Suppressor macrophage treated with lipopolysaccharide for 1 hour (primary cell): ENCODE measurements at places on chromosomes 2 and 18.

- no peak for DNase-seq
These were observed 50.1 kb upstream of the MAPRE2 start for GRCh38 chr18:34991152-34991551.

DNA sequence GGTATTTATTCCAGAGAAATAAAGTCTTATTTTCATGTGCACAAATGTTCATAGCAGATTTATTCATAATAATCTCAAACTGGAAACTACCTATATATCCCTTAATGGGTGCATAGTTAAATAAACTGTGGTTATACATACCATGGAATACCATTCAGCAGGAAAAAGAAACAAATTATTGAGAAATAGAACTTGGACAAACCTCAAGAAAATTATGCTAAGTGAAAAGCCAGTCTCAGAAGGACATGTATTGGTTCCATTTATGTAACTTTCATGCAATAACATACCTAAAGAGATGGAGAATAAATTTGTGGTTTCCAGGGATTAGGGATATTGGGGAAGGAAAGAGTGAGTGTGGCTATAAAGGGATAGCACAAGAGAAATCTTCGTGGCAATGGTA lies 452.6 kb downstream of the SETBP1 start:
- no peak for DNase-seq

DNA sequence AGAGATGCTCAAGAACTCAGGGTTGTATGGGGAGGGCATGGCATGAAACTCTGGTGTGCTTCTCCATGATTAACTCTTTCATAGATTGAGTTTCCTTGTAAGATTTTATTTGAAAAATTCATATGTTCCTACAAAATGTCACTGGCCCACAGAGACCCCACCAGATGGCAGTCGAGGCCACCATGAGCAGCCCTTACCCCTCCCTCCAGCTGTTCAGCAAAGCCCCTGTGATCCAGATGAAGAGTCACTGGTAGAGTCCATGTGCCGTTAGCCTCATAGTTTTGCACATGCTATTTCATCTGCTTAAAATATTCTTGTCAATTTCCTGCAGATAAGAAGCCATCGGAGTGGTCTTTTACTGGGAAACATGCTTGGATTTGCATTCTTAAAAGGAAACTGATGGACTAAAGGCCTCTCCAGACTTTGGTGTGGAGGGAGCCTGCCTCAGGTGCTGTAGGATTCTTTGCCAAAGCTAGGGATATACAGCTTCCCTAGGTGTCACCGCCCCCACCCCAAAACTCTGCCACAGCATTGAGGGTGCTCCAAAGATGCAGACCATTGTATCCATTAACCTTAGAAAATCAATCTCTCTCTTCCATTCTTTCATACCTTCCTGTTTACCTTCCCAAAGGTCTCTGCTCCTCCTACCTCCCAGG lies 18.8 kb downstream of the ZNF385B start:
- DNase-seq, result no peak

- DNase-seq, result no peak
These were observed 71.9 kb downstream of the CHRNA1 start for GRCh38 chr2:174692256-174692919.

- no peak for DNase-seq
These were observed 76.5 kb upstream of the APCDD1 start for GRCh38 chr18:10377956-10378355.

DNA sequence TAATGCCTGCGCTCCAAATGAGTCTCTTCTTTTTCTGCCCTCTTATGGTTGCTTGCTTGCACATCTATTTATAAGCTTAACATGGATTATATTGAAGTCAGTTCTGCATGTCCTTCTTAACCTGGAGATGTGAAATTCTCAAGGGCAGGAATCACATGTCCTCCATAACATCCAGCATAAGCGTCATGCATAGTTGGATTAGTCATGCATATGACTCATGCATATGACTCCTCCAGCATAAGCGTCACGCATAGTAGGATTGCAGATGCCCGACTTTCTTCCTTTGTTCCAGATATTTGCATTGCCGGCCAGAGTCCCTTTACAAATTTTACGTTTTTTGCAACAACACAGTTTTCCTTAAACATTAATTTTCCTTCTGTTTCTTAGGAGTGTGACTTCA lies 308.6 kb downstream of the TGIF1 start:
- peak; percentile 52 for DNase-seq

- DNase-seq, result no peak
These were observed 367.5 kb upstream of the MMADHC start for GRCh38 chr2:149954981-149955600.

- DNase-seq, result peak; percentile 38
These were observed 47.3 kb upstream of the B3GNT7 start for GRCh38 chr2:231348173-231348572.

DNA sequence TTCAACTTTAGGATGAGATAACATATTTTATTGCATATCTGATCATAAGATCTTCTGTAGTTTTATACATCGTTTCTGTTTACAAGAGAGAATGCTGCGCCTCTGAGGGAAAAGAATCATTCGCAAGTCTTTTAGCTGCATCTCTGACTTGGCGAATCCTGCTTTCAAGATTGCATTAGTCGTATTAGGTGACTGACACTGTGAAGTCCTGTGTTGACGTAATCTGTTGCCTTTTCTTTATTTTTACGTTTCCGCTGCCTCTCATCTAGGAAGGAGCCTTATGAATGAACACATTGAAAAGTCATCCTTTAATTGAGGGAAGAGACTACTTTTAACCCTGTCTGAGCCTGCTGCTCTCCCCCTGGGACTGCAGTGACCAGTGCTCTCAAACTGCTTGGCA lies 101.5 kb downstream of the LDLRAD4 start:
- no peak for DNase-seq

GRCh38 chr18:23065234-23065806 lies 70.0 kb upstream of the CABLES1 start:
- DNase-seq, result no peak

- no peak for DNase-seq
These were observed 235.6 kb downstream of the CPS1 start for GRCh38 chr2:210792000-210792399.

GRCh38 chr2:109538546-109538945 lies 75.2 kb downstream of the SEPTIN10 start:
- no peak for DNase-seq

GRCh38 chr2:96526615-96527285 lies 9.8 kb upstream of the ARID5A start:
- no peak for DNase-seq

DNA sequence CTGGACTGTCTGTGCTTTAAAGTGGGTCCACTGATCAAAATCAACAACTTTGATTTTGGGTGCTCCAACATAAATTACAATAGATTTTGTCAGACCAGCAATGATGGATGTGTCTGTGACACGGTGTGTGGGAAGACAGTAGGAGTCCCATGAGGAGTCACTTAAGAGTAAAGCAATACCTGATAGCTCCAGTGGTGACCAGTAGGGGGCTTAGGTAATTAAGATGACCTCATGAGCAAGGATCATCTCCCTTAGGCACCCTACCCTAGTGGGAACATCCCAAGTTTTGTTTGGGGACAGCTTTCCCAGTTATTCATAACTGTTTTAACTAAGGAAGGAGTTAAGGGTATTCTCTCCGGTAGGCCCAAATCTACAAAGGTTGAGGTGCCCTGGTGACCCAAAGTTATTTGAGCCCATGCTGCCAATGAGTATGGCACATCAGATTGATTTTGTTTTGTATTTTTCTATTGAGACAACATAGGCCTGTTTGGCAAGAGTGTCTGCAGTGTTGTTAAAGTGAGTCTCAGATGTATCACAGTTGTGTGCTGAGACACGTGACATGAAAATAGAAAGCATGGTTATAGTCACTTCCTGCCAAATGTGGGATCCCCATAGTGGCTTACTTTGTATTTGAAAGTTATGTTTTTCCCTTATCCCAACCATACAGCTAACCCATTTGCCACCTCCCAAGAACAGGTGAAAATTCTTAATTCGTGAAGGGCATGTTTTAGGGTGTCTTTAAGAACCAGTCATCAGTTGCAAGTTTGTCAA lies 1337.6 kb upstream of the SLC39A10 start:
- no peak for DNase-seq

- no peak for DNase-seq
These were observed 47.1 kb downstream of the ZNF532 start for GRCh38 chr18:58911766-58912165.

GRCh38 chr2:152421521-152422370 lies 86.8 kb downstream of the FMNL2 start:
- DNase-seq, result peak; percentile 99

- DNase-seq, result peak; percentile 18
These were observed 56.8 kb downstream of the SP110 start for GRCh38 chr2:230162981-230163380.

GRCh38 chr2:126382998-126383397 lies 273.0 kb upstream of the GYPC start:
- DNase-seq, result no peak

GRCh38 chr18:38909972-38910371 lies 1344.4 kb upstream of the CELF4 start:
- DNase-seq, result no peak

- no peak for DNase-seq
These were observed 224.5 kb downstream of the TTC32 start for GRCh38 chr2:19677215-19677777.

DNA sequence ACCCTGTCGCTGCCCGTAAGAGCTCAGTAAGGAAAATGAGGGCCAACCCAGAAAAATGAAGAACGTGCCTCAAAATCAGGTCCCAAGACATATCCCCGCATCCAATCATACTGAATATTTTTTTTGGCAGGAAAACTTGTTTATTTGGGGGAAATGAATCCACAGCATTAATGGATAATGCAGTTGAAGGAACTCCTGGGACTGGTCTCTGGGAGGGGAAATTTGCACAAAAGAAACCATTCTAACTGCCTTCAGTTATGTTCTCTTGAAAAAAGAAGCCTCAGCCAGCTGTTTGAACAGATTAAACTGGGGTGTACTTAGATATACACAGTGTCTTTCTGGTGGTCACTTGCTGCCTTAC lies 61.3 kb downstream of the SPRED2 start:
- DNase-seq, result no peak

GRCh38 chr2:96241900-96242611 lies 23.7 kb downstream of the TMEM127 start:
- DNase-seq, result peak; percentile 95

DNA sequence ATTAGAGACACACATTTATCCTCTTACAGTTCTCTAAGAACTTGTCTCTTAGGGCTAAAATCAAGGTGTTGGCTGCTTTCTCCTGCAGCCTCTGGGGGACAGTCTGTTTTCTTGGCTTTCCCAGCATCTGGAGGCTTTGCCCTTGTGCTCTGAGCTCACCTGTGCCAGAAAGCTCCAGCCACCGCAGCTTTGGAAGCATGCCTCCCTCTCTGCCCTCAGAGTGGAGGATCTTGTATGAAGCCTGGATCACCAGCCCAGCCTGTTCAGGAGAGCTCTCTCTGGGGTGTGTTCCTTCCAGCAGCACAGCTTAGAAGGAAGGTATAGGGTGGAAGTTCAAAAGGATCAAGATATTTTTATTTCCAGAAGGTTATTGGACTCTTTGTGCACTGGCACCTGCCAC lies 53.1 kb upstream of the TPO start:
- no peak for DNase-seq

GRCh38 chr2:22894761-22895160 lies 490.2 kb upstream of the KLHL29 start:
- no peak for DNase-seq

DNA sequence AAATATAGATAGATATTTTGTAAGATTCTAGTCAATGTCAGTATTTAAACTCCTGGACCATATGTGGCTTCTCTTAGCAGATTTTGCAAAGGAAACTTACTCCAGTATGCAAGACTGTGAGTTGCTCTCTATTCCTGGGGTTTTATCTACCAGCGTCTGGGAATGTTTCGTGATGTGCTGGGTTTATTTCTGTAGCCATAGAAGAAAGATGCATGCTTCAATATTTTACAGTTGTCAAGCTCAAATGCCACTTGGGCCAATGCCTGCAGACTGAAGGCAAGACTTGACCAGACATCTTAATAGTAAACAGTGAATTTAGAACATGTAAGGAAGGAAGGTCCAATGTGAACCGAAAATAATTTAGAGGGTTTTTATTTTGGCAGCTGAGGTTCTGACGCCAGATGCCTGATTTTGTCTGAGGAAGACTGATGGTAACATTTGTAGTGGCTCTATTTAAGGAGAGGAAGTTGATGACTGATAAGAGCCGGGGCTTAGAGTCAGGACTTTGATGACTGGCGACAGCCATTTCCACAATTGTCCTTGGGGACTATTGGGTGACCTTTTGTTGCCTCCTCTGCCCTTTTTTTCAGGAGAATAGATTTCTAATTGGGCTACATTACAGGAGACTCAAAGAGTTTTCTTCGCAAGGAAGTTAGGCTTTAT lies 154.3 kb downstream of the RAPGEF4 start:
- DNase-seq, result no peak

GRCh38 chr2:138447889-138448570 lies 53.5 kb upstream of the SPOPL start:
- no peak for DNase-seq

GRCh38 chr2:84908948-84909713 lies 3.7 kb downstream of the TMSB10 start:
- DNase-seq, result no peak

- DNase-seq, result peak; percentile 11
These were observed 1.1 kb downstream of the TMX3 start for GRCh38 chr18:68713796-68714195.

DNA sequence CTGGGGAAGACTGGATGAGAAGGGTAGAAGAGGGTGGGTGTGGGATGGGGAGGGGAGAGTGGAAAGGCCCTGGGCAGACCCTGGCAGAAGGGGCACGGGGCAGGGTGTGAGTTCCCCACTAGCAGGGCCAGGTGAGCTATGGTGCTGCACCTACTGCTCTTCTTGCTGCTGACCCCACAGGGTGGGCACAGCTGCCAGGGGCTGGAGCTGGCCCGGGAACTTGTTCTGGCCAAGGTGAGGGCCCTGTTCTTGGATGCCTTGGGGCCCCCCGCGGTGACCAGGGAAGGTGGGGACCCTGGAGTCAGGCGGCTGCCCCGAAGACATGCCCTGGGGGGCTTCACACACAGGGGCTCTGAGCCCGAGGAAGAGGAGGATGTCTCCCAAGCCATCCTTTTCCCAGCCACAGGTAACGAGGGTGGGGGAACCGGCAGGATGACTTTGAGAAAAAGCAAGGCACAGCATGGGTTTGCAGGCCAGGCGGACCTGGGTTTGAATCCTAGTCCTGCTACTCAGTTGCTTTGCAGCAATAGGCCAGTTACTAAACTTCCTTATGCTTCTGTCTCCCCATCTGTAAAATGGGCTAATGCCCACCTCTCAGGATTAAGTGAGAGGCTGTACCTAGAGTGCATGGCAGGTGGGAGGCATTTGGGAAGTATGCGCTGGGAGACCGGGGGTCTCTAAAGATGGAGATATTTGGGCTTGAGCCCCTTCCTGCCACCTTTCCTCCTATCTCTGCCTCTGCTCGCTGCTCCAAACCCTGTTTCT lies at the start of gene INHA:
TSS of gene INHA (plus strand) at position 74 of the 765 bp plus-strand sequence. CDS start at position 139, 65 bp downstream.
- no peak for DNase-seq

GRCh38 chr2:204628926-204629712 lies 83.8 kb downstream of the PARD3B start:
- no peak for DNase-seq

DNA sequence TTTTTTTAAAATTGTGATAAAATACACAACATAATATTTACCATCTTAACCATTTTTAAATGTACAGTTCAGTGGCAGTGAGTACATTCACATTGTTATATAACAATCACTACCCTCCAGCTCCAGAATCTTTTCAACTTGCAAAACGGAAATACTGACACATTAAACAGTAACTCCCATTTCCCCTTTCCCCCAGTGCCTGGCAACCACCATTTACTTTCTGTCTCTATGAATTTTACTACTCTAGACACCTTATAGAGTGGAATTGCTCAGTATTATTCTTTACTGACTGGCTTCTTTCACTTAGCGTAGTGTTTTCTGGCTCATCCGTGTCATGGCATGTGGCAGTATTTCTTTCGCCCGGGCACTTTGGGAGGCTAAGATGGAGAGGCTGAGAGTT lies 32.6 kb downstream of the FASTKD2 start:
- DNase-seq, result peak; percentile 77

GRCh38 chr18:23921716-23922285 lies 92.8 kb upstream of the TTC39C start:
- no peak for DNase-seq
